Activated T-cell treated with anti-CD3 and anti-CD28 coated beads, Interleukin-2, amount 50 U/mL, for 4 hours (primary cell): ENCODE measurements at places on chromosomes 7 and 10. TPM values are rescaled to one million over a fixed set of nuclear protein-coding genes. Genes with fewer than 3 reads are reported as not detected.

GRCh38 chr7:110317541-110318265 lies 773.2 kb upstream of the LRRN3 start:
- DNase-seq, result no peak

Gene OPN1SW
- not detected for total RNA-seq

Gene PARP12
- 14.5 TPM for total RNA-seq

DNA sequence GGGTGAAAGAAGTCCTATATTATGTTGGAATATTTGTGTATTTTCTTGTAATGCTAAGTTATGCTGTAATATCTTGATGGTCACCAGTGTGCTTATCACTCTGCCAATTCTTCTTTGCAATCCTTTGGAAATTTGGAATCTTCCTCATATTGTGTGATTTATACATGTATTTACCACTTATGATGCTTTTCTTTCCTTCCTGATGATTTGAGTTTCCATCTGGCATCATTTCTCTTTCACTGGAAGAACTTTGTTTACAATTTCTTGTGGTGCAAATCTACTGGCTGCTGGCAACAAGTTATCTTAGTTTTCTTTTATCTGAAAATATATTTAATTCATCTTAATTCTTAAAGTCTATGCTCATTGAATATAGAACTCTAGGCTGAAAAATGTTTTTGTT lies 29.2 kb downstream of the CFAP69 start:
- DNase-seq, result no peak

Gene MALRD1
- total RNA-seq, result not detected

GRCh38 chr7:372932-373791 lies 83.2 kb downstream of the FOXL3 start:
- peak; percentile 3 for DNase-seq

GRCh38 chr10:122051609-122052385 lies 62.8 kb downstream of the TACC2 start:
- no peak for DNase-seq

GRCh38 chr7:33892945-33893344 lies 12.4 kb upstream of the BMPER start:
- DNase-seq, result no peak

Gene MYH16
- total RNA-seq, result not detected

DNA sequence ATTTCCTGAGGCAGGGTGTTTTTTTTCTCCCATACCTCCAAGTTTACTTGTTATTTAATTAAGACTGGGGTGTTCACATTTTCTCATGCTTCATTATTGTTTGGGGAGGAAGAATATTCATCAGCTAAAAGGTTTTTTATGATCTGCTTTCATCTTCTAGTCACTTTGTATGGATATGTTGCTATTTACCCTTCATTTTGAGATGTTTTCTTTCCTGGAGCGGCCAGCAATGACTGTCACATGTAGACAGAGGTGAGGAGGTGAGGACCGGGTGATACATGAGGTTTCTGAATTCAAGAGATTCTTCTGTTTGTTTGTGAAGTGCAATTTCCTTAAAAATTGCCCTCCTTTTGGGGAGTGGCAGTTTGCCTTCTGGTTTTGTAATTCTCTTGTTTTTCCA lies 261.8 kb upstream of the BMPER start:
- DNase-seq, result no peak

Gene CACNA2D1
- 0.24 TPM for total RNA-seq

DNA sequence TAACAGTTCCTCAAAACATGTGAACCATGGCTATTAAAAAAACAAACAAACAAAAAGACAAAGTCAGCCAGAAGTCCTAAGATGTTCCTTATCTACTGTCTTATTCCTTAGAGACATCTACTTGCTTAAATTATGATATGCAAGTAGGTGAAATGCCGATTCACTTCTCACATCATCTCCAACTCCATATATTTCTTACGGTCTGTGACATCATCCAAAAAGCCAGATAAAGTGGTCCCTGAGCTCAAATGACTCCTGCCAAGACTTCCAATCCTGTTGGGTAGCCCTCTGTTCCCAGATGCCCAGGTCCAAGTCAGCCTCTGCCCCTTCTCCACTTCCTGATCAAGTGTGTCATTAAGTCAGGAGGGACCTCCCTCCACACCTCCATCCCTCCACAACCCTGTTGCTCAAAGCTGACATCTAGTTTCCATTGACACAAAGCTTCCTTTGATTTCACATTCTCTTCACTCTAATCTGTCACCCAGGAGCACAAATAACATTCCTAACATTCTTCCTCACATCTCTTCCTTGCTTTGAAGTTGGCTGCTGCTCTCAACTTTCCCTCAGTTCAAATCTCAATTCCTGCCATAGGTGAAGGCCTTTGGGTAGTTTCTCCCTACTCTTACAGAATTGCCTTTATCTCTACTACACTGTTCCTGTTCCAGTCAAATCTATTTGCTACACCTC lies 56.1 kb upstream of the PDLIM1 start:
- DNase-seq, result no peak

DNA sequence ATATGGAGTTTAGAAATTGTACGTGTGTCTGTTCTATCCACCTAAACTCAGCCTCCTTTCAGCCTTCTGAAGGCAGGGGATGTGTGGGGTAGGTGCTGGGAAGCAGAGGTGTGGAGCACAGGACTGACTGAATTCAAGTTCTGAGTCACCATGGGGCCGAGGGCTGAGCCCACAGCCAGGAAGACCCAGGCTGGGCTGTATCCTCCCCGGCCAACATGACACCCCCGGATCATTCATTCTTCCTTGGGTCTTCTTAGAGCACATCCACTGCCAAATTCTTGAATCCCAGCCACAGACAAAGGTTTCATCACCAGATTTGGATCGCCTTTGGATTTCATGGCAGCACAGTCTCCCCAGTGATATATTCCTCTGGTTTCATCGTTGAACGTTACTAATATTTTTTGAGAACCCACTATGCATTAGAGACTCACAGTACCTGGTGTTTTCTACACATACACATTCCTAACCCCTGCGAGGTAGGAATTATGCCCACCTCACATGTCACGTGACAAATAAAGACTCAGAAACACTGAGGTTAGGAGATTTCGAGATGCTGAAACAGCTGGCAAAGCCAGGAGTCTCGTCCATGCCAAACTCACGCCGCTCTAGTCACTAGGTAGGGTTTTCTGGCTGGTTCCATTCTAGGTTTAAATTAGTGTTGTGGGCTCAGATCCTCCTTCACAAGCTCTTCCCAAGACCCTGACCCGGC lies 26.9 kb downstream of the CCDC3 start:
- DNase-seq, result no peak

DNA sequence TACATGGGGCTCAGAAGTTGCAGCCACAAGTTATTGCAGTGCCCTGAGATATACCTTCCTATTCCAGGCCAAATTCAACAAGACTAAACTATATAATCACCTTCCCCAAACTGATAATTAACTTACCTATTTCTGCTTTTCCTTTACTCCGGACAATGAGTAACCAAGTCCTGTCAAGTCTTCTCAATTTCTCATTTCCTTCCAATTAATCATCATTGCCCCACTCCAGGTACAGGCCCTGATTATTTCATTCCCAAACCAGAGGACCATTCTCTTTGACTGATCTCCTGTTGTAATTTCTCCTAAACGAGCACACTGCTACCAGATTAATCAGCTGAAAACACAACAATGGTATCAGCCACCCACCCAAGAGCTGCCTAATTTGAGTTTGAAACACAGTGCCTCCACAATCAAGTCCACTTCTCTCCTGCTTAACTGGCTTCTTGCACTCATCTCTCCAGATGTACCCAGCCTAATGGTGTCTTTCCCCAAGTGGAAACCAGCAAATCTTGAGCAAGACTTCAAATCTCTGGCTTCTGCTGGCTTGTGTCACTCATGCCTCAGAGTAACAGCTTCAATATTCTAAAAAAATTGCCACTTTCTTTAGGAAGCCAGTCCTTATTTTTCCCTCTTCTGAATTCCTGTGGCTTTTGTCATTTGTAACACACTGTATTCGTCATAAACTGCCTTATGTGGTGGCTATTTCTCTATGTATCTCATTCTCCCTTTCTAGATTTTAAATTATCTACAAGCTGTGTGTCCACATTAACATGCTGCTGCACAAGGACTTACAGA lies 89.1 kb downstream of the CDK6 start:
- DNase-seq, result no peak

Gene ZDHHC6
- total RNA-seq, result 33.4 TPM

GRCh38 chr10:133226251-133226808 lies 3.7 kb upstream of the UTF1 start:
- no peak for DNase-seq

DNA sequence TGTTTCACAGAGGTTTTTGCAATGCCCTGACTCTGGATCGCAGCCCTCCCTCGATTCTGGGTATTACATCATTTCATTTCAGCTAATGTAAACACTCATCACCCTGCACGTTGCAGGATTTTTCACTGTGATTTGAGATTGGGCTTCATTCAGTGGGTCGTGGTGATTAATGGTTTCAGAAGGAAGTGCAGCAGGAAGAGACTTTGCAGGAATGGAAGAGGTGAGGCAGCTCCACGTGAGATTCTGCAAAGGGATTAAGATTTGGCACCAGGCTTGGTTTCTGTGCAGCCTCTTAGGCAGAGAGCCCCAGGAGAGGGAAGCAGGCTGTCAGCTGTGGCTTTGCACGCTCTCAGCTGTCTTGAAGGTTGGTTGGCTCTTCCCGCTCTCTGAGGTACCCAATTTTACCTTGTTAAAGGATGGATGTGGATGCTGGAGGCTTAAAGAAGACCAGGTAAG lies 95.2 kb downstream of the PLCE1 start:
- no peak for DNase-seq

Gene ZNF467
- total RNA-seq, result 0.16 TPM

Gene ORAI2
- total RNA-seq, result 24.8 TPM

DNA sequence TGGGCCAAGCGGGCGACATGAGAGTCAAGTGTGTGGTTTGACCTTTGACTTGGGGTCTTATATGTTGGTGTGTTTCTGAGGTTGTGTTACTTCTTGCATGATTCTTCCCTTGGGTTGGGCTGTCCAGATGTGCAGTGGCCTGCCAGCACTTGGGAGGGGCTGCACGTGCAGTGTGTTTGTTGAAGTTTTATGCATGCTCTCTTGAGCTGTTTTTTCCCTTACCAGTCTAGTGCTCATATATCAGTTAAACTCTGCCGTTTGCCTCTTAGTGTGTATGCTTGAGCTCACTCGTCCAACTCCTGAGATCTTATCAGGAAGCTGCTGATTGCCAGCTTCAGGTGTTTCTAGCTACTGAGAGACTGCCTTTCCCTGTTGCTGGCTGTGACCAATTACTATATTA lies 23.1 kb downstream of the SP4 start:
- DNase-seq, result no peak

DNA sequence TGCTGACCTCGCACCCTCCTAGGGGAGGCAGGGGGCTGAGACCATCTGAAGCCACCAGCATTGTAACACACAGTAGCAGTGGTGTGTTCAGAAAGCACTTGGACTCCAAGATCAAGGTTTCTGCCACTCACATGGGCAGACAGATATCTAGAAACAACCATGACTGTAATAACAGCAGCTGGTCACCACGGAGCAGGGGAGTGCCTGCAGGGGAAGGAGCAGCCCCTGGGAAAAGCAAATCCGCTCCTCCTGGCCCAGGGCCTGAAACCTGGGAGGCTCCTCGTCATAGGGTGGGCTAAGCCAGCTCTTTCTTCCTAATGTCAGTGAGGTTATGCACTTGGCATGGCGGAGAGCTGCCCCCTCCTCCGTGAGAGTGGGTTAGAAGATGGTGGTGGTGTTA lies 118.4 kb upstream of the INSYN2A start:
- no peak for DNase-seq

DNA sequence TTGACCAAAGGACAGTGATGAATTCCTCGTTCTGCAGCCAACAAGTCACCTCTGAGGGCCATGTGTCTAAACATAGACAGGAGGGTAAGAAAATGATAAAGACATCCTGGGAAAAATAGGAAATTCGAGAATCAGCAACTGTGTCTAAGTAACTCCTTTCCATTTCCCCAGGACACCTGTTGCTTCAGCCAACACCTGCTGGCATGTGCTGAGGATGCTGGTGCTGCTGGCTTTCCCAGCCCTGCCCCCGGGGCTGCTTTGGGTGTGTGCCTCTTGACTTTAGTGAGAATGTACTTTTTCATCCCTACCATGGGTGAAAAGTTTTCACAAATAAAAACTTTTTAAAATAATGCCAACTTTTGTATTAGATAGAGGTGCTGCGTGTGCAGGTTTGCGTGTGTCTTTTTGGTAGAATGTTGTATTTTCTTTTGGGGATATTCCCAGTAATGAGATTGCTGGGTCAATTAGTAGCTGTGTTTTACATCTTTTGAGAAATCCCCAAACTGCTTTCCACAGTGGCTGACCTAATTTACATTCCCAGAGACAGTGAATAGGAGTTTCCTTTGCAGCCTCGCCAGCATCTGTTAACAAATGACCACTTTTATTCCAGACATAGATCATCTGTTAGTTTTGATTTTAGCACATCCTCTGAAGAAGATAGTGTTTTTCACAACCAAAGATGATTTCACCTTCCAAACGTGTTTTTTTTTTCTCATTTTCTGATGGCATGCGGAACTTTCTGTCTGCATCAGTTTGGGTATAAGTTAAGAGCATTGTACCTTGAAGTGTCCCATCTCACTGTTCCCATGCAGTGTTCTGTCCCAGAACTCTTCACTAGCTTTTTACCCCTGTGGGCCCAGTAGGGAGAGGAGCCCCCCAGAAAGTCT lies 104.2 kb upstream of the ACBD5 start:
- no peak for DNase-seq

DNA sequence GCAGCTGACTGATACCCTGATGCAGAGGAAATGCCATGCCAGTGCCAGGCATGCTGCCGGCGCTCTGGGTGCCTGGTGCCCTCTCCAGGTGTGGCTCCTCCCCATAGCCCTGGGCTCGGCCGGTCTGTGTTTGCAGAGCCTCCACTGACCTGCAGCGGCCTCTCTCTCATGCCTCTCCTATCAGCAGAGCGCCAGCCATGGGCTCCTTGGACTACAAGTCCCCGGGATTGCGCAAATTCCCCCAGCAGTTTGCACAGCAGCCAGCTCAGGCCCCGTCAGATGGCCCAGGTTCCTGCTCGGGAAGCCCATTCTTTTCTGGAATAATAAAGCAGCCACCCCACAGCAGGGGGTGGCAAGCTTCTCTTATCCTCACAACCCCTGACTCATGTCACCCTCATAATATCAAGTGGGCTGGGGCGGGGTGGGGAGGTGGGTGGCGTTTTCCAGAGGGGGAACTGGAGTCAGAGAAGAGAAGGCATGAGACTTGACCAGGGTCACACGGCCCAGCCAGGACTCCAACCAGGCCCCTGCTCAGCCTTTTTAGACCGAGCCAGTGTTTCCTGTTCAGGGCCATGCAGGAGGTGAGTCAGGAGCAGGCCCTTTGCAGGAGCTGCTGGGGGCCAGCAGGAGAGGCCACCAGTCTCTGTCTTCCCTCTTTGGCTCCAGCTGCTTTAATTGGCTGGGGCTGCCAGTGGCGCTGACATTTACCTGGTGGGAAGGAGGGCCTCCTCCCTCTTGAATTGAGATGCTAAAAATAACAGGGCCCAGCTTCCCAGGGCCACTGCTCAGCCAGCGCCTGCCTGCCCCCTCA lies 58.6 kb downstream of the ZMIZ1 start:
- DNase-seq, result no peak

- no peak for DNase-seq
Measured at GRCh38 chr7:151891182-151891581, 14.3 kb upstream of the PRKAG2 start.

Gene TWIST1
- total RNA-seq, result 2.4 TPM

- no peak for DNase-seq
Measured at GRCh38 chr7:81611040-81611439, 158.8 kb downstream of the HGF start.
